Kidney (tissue), 22 donors: ENCODE measurements at places on chromosomes 7 and 10. TPM values are rescaled to one million over a fixed set of nuclear protein-coding genes. Genes with fewer than 3 reads are reported as not detected.

- DNase-seq = no peak
These were observed 185.2 kb upstream of the VIPR2 start for GRCh38 chr7:159329818-159330378.

- DNase-seq = no peak
These were observed 33.9 kb upstream of the EEPD1 start for GRCh38 chr7:36119005-36119706.

DNA sequence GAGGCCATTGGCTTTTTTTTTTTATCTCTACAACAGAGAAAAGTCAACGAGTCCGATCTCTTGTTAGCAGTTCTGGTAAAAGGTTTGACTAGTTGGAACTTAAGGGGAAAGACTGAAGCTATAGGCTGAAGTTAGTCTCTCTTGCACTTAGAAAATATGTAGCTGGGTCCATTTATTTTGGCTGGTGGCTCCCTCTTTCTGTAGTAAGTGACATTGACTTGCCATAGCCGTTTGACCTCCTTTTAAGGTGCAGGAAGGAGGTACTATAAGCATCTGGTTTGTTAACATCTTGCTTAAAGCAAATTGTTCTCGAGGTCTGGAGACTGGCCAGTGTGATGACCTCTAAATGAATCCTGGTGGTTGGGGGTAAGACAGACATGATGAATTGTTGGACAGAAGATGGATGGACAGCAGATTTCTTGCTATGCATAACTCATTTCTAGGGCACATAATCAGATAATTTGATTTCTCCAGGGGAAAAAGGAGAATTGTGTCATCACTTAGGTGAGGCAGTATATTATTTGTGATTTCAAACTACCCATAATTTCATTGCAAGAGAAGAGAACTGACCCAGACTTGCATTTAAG, 356.3 kb upstream of the GALNT17 start:
- DNase-seq = no peak

DNA sequence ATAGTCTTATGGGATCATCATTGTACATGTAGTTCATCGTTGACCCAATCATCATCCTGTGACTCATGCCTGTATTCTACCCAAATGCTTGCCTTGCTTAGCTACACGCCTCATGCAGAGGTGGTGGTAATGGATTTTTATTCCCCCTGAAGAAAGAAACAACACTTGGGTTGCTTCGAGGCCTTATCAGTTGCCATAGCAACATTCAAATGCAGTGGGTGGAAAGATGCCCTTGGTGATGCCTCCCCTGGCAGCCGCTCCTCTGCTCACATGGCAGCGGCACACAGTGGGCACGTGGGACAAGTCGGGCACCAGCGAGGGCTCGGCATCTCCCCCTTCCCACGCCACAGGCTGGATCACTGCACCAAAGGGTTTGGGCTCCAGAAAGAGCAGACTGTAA, 54.0 kb upstream of the NMT2 start:
- no peak for DNase-seq

Gene ITPRID1
- polyA plus RNA-seq = not detected

Gene SOSTDC1
- polyA plus RNA-seq = 13.3 TPM

DNA sequence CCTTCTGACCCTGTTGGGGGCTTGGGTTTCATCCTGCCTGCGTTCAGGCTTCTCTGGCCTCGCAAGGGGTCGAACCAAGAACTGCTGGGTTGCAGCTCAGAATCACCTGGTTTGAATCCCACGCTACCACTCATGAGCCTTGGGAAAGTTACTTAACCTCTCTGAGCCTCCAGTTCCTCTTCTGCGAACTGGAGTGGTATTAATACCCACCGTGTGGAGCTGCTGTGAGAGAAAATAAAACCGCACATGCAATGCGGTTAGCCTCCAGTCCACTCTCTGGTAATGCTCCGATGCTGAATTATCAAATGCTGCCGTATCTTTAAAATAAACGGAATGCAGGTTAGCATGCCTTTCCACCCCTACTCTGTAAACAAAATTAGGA, 171.9 kb downstream of the ARHGAP12 start:
- DNase-seq = no peak

DNA sequence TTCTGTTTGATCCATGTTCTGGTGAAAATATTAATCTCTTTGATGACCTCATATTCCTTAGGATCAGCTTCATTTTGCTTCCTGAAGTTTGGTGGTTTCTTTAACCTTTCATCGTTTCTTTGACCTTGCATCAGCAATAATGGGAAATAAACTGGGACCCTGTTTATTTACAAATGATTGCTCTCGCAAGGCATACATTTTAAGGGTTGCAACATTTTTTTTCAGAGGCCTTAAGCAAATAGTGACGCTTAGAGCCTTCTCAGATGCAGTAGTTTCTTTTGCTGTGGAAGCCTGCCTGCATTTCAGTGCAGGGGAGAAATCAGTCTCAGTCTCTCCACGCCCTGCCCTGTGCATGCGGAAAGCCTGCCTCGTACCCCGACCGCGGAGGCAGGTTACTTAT, 139.1 kb upstream of the NPS start:
- no peak for DNase-seq

Gene FKBP6
- not detected for polyA plus RNA-seq

Gene ZNF804B
- not detected for polyA plus RNA-seq
